Activated effector memory CD4-positive, alpha-beta T cell treated with Interleukin-2 at 50 U/mL for 16 hours (primary cell): ENCODE measurements at places on chromosomes 3 and 15.

DNA sequence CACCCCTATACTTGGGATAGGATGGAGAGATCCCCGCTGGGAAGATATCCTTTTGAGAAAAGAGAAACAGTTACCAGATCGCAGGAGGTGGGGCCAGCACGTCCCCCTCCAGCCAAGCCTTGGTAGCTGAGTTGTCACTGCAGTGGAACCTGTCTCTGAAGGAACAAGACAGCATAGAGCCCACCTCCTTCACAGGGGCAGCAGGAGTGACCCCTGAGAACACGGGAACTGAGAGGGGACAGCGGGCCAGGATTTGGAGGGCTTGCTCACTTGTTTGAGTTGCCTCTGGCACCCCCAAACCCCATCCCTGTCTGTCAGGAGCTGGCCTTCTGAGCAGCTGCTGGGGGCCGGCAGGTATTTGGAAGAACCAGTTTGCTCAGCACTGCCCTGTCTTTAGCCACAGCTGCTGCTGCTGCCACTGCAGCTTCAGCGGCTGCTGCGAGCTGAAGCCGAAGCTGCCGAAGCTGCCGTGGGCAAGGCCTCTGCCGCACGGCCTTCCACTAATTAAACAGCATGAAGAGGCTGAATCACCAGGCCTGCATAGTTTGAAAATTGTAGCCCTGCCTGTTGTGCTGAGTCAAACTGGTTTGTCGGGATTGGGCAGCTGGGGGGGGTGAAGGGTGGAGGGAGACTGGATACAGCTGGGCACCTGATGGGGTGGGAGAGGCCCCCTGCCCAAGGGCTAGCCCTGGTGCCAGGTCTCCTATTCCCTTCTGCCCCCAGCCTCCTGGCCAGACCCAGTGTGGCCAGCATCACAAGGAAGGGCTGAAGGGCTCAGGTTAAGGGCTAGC, 4.0 kb downstream of the EPHB3 start:
- no peak for DNase-seq

- no peak for DNase-seq
These were observed 220.3 kb downstream of the CACNA2D3 start for GRCh38 chr3:54342676-54343075.

DNA sequence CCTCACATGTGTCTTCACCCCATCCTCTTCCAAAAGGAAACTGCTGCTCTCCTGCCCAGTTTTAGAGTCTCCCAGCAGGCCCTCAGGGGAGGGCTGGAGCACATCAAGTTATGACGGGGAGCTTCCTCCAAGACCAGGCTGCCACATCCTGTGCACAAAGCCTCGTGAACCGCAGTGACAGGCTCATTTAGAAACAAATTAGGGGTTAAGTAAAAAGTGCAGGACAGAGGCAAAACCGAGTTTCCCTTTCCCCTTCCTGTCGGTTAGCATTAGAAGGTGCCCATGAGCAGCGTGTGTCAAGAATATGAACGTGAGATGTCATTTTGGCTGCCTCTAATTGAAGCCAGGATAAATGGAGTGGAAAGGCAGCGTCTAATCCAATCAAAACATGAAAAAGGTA, 199.7 kb downstream of the ARRDC4 start:
- no peak for DNase-seq

GRCh38 chr3:127655641-127656040, 17.1 kb upstream of the ABTB1 start:
- no peak for DNase-seq

GRCh38 chr15:69410248-69410874, 3.8 kb upstream of the KIF23 start:
- DNase-seq, result no peak

DNA sequence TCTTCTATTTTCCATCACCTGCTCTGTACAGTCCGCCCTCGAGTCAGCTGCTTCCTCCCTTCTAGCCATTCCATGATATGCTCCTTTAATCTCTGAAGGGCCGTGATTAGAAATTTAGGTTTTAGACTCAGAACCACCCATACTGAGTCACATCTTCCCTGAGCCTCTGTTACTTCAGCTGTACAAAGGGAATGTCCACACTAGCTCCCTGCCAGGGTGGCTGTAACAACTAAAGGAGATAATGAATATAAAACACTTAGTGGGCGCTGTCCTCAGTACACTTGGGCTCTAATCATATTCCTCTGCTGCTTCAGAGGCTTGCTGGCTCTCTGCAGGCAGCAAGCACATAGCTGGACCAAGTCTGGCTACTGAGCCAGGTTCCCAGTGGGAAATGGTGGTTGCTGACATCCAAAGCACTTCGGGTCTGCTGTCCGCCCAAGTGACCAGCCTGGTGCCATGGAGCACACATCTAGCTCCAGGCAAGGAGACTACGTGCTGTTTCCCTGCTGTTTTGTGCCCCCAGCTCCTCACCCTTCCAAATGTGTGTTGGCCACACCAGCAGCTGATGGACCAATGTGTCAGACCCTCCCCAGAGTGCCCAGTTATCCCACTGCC, 901 bp upstream of the CHST14 start:
- no peak for DNase-seq

DNA sequence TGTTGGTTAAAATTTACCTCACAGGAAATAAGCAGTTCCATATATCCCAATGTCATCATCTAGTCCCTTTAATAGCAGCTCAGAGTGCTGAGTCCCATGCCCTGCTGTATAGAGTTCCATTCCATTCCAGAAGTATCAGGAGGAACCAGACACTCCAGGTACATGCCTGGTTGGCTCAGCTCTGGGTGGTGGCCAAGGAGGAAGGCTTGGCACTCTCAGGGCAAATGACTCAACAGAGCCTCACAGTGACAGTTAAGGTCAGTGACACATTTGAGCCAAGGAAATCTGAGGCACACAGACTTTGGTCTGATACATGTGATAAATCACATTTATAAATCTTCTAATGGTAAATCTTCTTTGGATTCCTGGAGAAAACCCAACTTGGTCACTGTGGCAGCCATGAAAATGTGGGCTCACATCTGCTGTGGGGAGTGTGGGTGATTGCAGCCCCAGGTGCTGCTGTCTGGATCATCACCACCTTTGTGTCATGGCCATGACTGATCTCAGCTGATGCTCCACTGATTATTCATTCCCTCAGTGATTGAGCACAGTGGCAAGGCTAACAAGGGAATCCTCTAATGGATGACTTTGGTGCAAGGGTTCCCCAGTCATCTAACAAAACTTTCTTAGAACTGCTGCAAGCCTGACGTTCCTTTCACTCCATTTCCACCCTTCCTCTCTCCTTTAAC, 9.3 kb downstream of the HHLA2 start:
- DNase-seq, result no peak

DNA sequence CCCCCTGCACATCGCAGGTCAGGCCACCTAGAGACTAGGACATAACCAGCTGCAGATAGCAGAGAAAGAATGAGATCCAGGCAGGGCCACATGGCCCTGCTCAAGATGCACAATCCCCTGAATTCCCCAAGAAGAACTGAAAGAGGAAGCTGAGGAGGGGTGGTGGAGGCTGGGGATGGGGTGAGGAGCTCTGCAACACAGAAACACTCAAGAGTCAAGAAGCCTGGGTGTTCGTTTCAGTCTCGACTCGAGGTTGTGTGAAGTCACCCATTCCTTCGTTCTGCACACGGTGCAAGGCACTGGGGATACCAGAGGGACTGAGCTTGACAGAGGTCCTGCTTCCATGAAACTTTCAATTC, 62.0 kb downstream of the TLE3 start:
- no peak for DNase-seq

DNA sequence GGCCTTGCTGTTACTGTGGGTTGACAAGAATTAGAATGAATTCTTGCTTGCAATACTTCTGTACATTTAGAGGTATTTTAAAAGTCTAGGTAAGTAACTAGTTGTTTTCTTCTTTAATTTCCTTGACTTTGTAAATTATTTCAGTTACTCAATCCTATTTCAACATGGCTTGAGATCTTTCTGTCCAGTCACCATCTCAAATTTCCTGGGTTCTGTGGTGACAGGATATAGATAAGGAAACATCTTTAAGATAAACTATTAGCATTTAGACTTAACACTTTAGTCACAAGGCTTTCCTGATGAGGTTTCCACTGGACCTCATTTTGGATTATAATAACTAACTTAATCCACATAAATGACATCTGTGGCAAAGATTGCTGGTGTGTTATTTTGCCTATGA, 195.9 kb upstream of the DPH6 start:
- DNase-seq, result no peak

GRCh38 chr15:42547918-42548248, 710 bp downstream of the LRRC57 start:
- DNase-seq, result no peak

- no peak for DNase-seq
These were observed 6.7 kb downstream of the LPCAT4 start for GRCh38 chr15:34360298-34360697.

DNA sequence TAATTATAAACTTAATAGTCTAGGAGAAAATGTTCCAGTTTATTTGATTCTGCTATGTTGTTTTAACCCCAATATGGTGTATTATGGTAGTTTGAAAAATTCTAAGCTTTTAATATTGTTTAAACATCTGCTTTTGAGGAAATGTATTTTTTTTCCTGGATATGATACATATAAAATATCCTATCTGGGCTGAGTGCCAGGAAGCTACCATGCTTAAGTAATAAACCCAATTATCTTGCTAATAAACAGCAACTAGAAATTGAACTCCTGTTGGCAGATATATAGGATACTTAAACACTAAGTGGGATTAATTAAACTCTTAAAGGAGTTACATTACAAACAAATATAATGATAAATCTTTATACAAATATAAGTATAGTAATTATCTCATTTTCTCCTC, 293.7 kb upstream of the GRM7 start:
- DNase-seq, result no peak

DNA sequence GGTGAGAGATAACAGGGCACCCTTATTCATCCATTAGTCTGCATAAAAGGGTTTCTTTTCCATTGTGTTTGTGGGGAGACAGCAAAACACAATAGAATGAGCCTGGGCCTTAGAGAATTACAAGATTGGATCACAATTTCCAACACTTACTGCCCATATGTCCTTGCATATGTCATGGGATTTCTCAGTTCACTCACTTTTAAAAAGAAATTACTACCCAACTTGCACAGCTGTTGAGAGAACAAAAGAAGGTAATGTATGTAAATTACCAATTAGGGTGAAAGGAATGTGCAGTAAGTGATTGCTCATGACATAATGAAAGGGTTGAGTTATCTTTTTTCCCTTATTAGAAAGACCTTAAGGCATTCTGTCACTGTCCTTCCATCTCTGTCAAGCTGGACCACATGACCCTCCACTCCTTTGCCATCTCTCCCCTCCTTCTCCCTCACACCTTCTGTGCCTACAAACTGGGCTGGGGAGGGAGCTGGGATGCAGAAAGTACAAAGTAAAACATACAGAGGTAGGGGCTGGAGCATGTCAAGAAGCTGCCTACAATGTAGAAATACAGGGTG, 244.2 kb downstream of the ZMAT3 start:
- DNase-seq, result no peak

DNA sequence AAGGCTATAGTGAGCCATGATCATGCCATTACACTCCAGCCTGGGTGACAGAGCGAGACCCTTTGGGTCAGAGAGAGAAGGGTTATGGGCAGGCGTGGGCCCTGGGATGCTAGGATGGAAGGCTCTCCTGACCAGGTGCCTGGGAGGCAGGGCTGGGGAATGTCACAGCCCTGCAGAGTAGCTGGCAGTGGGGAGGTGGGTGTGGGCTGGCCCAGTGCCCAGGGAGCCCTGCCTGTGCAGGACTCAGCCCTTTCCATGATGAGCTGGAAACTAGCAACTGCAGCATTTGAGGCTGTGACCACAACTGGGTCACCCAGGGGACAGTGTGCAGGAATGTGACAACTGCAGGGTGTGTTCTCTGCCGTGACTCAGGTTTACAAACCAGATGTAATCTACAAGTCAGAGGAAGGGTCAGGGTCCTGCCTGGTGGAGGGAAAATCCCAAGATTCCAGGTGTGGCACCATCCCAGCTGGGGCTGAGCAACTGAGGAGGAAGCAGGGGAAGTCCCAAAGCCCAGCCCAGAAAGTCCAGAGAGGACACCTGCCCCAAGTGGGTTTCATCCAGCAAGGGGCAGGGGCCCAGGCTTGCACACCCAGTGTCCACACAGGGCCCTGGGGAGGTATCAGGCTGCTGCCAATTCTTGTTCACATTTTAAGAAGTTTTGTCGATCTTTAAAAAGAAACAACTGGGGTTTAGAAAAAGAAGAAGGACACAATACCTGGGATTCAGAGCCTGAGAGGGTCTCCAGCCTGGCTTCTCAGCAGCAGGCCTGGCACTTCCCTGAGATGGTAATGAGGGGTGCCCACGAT, 45.5 kb downstream of the SLC28A1 start:
- no peak for DNase-seq

DNA sequence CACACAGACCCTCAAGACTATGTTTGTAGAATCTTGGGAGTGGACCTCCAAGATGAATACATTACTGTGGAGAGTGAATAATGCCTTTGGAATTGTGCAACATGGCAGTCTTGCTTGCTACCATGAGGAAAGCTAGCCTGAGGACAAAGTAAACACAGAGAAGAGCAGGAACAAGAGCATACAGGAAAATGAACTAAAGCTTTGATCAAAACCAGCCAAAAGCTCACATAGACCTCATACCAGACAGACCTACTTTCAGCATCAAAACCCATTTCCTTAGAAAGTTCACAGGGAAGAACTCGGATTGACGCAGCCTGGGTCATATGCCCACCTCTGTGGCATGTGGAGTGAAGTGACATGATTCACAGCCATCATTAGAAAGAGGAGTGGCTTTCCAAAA, 3.3 kb upstream of the RAB8B start:
- DNase-seq, result no peak
